ENCODE measurements at places on chromosomes 2 and 18.

DNA sequence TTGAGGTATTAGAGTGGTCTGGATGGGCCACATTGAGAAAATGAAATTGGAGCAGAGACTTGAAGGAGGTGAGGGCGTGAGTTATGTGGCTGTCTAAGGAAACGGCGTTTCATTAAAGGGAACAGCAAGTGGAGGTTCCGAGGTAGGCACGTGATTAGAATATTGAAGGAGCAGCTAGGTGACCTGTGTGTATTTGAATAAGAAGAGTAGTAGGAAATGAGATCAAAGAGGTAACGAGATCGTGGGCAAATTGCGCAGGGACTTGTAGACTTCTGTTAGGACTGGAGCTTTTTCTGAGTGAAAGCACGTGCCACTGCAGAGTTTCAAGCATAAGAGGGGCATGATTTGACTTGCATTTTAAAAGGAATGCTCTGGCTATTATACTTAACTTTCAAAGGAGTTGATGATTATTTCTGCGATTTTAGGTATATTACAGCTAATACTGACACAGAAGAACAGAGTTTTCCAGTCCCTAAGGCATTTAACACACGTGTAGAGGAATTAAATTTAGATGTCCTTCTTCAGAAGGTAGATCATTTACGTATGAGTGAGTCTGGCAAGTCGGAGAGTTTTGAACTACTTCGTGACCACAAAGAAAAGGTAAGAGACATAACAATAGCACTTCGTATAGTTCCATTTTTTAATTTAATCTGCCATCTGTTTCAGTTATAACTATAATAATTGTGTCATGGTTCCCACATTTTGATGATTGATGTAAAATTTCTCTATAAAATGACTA, 48.7 kb downstream of the RMDN2 start:
- no peak for DNase-seq

DNA sequence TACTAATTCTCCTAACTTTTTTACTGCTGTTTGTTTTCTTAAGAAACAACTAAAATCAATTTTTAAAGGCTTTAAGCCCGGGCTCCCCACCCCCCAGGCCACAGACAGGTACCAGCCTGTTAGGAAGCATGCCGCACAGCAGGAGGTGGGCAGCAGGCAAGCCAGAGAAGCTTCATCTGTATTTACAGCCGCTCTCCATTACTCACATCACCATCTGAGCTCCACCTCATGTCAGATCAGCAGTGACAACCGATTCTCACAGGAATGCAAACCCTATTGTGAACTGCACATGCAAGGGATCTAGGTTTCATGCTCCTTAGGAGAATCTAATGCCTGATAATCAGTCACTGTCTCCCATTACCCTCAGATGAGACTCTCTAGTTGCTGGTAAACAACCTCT, 517.0 kb downstream of the NRXN1 start:
- no peak for DNase-seq

DNA sequence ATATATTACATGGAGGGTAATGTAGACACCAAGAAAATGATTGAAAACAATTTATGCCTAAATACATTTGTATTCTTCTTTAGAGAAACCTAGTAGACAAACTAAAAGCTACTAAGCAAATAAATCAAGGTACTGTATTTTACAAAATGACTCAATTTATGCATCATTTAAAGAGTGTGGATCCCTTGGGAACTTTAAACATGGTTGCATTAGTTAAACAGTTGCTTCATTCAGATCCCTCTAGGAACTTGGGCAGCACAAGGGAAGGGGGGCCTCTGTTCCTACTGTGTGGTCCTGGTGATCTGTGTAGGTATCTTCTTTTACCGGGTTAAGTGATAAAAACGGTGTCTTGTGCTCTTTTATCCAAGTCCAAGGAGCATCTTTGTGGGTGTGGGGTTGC, 31.5 kb upstream of the ATP8B1 start:
- no peak for DNase-seq

DNA sequence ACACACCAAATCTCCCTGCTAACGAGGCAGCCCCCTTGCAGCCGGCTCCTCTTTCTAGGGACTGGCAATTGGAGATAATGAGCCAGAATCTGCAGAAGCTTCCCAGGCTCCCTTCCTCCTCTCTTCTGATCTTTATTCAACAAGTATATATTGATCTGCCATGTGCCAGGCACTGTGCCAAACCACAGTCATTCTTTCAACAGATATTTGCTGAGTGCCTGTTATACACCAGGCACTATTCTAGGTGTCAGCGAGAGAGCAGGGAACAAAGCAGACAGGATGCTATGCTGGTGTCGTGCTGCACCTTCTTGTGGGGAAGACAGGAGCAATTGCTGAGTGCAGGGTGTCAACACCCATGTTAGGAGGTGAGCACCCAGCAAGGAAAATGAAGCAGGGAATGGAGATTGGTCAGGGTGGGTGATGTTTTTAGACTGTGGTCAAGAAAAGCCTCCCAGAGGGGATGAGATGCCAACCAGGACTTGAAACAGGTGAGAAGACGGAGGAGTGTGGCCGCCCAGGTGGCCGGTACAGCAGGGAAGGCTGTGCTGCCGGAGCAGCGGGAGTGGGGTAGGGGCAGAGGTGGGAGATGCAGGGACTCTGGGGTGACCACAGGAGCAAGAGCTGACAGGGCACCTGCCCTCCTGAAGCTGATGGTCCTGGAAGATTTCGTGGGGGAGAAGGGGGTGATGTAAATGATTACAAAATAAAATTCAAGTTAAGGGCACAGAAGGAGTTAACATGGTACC, 307.6 kb upstream of the RAB12 start:
- DNase-seq: no peak

- no peak for DNase-seq
Observed at GRCh38 chr2:169222665-169223064, 139.7 kb downstream of the LRP2 start.

DNA sequence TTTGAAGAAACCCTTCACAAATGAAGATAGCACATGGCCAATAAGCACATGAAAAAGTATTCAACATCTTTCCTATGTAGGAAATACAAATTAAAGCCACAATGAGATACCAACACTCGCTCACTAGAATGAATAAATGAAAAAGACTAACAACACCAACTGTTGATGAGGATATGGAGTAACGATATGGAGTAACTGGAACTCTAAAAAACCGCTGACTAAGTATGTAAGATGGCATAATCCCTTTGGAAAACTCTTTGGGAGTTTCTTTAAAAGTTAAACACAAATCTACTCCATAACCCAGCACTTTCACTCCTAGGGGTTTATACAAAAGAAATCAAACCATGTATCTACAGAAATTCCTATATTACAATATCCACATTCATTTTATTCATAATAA, 220.5 kb downstream of the AFF3 start:
- DNase-seq: no peak

- DNase-seq: no peak
Observed at GRCh38 chr2:180891360-180891759, 89.0 kb upstream of the UBE2E3 start.

DNA sequence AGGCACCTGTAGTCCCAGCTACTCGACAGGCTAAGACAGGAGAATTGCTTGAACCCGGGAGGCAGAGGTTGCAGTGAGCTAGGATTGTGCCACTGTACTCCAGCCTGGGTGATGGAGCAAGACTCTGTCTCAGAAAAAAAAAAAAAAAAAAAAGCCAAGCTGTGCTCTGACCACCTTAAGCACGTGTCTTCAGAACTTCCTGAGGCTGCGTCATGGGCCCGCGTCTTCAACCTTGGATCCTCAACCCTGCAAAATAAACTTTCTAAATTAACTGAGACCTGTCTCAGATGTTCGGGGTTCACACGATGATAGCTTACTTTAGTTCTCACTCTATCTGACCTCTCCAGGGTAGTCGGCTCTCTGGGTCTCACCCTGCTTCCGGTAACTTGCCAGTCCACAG, 65.8 kb upstream of the CABLES1 start:
- DNase-seq: no peak

- DNase-seq: no peak
Observed at GRCh38 chr18:46622999-46623398, 34.0 kb downstream of the LOXHD1 start.

DNA sequence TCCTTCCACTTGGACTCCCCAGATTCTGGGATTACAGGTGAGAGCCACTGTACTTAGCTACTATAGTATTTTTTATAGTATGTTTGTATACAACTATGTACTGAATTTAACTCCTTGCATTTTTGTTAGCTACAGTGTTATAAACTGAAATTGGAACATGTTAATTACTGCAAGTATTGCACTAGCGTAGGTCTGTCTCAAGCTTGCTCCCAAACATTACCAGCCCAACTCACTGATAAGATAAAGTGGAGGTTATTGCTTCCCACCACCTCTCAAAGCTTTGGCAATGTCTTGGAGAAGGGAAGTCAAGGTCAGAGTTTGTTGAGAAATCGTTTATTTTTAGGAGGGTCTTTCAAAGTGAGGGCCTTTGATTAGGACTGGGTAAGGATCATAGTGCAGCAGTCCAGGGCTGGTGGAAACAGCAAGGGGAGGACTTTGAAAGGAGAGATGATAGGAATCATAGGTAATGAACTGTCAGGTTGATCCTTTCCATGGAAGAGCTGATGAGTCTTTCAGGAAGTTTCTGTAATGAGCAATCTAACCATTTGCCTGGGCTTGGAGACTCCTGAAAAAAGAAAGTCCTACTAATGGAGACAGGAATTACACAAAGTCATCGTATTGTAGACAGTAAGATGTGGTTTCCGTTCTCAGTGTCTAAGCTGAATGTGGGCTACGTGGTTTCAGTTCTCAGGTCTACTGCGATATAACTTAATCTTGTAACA, 257.1 kb downstream of the MYO3B start:
- no peak for DNase-seq

- no peak for DNase-seq
Observed at GRCh38 chr2:191979221-191979730, 132.4 kb upstream of the CAVIN2 start.

GRCh38 chr18:76999077-76999476, 133.5 kb downstream of the MBP start:
- no peak for DNase-seq

- DNase-seq: no peak
Observed at GRCh38 chr2:40219141-40219540, 232.7 kb downstream of the SLC8A1 start.

DNA sequence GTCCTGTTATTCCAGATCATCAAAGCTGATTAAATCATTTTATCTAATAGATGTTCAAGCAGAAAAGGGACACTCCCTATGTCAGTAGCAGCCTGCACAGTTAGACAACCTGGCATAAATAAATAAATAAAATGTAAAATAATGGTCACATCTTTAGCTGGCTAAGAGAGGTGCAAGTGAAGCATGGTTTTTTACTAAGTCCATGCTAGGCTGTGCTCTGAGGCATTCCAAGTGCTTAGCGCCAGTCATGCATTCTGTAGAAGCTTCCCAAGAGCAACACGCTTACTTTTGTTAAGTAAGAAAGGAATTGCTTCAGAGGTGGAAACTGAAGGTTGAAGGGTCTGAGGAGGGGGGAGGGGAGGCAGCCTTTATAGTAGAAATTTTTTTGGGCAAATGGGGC, 351.2 kb downstream of the CDH2 start:
- no peak for DNase-seq

DNA sequence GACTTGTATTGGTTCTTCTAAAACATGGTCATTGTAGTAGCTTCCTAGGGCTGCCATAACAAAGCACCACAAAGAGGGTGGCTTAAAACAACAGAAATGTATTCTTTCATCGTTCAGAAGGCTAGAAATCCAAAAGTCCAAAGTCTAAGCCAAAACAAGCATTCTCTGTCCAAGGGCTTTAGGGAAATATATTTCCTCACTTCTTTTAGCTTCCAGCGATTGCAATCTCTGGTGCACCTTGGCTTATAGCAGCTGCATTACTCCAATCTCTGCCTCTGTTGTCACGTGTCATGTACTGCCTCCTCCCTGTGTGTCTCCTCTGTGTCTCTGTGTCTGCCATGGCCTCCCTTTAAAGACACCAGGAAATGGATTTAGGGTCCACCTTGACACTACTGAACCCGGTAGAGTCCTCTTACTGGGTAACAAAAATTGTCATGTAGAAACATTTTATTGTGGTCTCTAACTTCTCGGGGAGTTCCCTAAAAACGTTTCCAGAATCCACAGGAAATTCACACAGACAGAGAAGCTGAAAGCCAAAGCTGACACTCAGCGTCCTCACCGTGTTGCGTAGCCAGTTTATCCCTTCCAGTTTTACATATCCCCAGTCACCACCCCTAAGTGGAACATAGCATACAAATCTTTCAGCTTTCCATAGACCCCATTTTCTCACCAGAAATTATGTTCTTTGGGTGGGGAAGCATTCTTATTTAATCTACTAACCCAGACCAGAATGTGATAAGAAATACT, 20.7 kb upstream of the TTN start:
- DNase-seq: no peak

DNA sequence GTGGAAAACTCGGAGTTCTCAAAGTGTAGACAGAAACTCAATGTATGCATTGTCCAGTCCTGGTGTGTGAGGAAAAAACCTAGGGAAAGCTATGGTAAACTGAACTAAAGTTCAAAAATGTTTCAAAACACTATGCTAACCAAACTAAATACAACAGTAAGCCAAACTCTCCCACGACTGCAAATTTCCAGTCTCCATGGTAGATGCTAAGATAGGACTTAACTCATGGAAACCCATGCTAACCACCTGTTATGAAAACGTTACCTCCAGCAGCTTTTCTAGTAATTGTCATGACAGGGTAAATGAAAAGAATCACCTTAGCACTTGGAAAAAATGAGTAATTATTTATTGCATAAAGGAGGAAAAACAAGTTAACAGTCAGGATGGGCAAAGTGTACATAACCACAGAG, 135.7 kb upstream of the EPC2 start:
- no peak for DNase-seq

DNA sequence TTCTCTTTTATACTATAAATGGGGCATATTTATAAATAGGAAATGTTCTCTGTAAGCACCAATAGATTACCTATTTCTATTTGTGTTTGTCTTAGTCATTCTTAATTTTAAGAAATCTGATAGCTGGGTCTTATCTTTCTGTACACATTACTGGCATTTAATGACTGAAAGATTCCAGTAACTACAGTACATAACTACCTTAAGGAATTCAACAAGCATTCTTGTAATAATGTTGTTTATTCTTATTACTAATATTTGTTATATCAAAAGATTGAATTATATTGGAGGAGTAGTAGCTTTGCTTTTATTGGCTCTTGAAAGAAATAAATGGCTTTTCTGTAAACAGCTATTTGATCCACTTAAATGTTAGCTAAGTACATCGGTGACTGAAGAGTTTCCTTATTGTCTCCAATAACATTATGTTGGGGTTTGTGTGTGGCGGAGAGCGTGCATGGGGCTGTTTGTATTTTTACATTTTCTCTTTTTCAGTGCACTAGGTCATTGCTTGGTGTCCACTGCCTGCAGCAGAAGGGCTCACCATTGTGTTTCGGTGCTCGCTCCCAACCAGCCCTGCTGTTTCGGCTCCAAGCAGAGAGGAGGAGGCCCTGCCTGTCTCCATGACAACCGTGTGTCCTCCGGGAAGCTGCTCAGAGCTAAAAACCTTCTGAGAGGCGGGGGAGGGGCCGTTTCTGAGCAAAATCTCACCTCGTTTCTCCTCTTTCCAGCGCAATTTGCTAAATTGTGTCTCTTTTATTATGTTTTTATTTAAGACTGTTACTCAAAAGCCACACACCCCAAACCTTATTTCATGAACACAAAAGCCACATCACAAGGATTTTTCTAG, 112.5 kb upstream of the SLC38A11 start:
- DNase-seq: no peak
